Hepatocyte (in vitro differentiated cells): ENCODE measurements at places on chromosomes 5 and 9. TPM values are rescaled to one million over a fixed set of nuclear protein-coding genes. Genes with fewer than 3 reads are reported as not detected.

GRCh38 chr5:94744906-94745305 lies 126.4 kb downstream of the SLF1 start:
- no peak for DNase-seq

DNA sequence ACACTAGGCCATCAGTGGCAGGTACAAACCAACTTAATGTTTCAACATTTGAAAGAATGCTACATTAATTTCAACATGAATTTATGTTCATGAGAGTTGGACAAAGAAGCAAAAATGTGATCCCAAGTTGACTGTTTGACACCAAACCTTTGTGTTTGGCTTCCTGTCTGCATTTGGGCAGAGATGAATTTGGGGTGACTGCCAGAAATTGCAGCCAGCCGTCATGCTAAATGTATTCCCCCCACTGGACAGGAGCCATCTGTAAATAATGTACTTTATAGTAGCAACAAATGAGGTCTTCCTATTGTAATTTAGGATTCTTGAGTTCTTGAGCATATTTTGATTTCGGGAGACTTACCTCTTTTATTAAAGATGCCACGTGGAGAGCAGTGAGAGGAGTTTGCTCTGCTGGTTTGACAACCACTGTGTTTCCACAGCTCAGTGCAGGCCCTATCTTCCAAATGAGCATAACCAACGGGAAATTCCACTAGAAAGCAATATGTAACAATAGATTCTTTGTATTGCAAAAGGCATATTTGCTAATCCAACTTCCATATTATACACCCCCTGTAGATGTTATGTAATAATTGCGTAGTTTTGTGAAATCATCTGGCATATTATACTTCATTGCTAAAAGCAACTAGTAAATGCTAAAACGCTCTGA lies 27.6 kb downstream of the ALDH1A1 start:
- DNase-seq: no peak

DNA sequence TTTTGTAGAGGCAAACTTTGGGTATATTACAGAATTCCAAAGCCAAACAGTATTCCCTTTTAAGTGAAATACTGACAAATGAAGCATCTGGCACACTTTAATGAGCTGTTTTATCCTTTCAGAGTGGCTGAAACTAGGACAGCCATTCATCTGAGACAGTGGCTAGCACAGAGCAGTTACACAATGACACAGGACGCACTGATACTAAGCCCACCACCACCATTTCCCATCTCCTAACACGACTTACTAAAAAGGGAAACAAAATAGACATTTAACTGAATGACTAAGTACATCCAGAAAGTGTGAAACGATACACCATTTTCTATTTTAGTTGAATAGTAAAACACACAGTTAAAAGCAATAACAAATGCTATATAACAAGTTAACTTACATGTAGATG lies 120.4 kb upstream of the RETREG1 start:
- DNase-seq: no peak

- no peak for DNase-seq
Measured at GRCh38 chr5:1096838-1097237, 15.0 kb downstream of the SLC12A7 start.

DNA sequence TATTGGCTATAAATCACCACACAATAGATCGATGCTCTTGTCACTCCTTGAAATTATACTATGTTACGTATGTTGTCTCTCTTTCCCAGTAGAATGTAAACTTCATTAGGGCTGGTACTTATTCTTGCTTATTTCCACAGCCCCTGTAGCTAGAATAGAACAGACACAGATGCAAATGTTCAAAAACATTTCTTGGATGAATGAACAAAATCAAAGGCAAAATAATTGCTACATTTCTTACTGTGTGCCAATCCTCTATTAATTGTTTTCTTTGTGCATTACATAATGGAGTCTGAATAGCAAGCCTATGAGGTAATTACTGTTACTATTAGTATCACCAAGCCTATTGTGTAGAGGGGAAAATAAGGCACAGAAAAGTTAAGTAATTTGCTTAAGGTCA lies 725 bp upstream of the OR13C2 start:
- DNase-seq: no peak

DNA sequence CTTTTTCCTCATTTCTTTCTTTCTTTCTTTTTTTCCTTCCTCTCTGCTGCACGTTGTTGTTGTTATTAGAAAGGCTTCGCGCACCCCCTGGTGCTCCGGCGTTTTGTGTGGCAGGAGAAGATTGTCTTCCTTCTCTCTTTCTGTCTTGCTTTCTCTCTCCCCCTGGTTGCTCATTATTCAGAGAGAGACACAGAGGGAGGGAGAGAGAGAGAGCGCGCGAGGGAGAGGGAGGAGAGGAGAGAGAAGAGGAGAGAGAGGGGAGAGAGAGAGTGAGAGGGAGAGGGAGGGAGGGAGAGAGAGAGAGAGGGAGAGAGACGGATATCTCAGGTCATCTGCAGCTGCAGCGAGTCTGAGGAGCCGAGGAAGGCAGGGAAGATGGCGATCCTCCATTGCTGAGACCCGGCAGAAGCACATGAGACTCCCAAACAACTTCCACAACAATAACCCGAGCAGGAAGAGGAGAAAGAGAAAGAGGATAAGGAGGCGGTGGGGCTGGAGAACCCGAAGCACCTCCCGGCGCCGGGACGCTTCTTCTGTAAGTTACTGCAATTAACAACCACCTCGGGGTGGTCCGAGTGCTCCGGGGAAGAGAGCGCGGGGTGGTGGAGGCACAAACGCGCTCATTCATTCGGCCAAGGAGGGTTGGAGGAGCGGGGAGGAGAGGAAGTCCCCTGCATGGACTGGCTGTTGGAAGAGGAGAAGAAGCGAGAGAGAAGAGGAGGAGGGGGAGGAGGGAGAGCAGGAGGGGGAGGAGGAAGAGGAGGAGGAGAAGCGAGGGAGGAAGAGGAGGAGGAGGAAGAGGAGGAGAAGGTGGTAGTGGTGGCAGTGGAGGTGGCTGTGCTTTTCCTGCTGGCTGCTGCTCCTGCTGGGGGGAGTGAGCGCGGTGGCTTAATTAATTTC lies at the start of gene ZNF462:
ZNF462 (plus strand) TSS at position 346 of the 900 bp plus-strand sequence. CDS start 60,218 bp downstream, outside the sequence.
- peak; percentile 79 for DNase-seq

GRCh38 chr9:114785866-114786650 lies 19.8 kb downstream of the TNFSF15 start:
- peak; percentile 34 for DNase-seq

GRCh38 chr5:55699041-55699688 lies 13.0 kb downstream of the SLC38A9 start:
- no peak for DNase-seq

DNA sequence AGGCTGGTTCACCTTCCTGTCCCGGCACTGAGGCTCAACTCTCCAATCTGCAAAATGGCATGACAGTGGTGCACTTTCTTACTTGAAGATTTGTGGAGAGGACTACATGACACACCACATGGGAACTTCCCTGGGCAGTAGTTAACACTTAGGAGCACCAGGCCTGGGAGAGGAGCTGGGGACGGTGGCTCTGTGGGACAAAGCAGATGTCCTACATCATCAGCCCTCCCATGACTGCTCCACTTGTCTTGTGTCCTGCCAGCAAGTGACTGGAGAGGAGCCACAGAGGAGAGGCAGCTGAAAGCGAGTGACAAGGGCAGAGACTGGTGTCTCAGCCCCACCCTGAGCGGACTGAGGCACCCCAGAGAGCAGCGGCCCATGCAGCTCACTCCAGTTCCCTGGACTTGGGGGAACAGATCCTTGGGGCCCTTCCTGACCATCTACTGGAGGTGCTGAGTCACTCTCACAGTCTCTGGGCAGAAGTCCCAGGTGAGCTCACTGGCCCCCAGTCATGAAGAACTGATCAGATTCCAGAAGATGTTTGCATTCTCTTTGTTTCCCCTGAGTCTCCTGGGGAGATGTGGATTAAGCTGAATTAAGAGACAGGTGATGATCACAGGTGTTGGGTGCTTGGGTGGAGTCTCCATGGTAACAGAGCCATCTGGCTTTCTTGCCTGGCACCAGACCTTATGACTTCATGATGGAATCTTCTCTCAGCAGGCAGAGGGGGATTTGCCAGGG lies 13.2 kb upstream of the SLC25A48 start:
- DNase-seq: no peak

- no peak for DNase-seq
Measured at GRCh38 chr5:62521319-62521718, 57.3 kb upstream of the LRRC70 start.

DNA sequence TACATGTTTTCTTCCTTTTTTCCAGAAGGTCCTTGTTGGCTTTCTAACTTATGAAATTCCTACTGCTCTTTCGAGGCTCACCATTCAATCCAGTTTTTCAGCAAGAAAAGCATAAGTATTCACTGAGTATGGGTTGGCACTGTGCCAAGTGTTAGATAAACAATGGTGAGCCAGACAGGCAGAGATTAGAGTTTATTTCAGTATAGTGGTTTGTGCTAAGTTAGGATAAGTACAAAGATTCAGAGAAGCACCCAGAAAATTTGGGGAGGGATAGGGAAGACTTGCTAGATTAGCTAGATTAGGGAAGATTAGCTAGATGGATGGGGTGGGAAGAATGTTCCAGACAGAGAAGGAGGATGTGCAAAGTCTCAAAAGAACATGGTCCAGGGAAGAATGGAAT lies 122.9 kb downstream of the OXCT1 start:
- peak; percentile 50 for DNase-seq

DNA sequence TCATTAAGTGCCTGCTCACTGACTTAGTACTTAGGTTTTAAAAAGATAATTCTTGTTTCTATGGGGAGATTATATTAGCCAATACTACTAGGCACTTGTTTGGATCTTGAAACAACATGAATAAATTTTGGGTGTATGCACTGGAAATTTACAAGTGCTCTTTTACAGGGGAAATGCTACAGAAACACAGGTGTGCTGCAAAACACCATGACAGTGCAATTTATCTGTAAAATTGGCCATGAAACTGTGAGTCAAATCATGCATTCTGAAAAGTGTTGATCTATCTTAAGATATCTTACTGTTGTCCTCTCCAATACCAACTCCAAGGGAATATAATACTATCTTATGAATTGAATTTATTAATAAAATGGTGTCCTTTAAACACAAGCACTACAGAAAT lies 12.1 kb upstream of the PCDHB1 start:
- no peak for DNase-seq

- DNase-seq: no peak
Measured at GRCh38 chr5:181197326-181197951, 7.6 kb downstream of the TRIM7 start.

DNA sequence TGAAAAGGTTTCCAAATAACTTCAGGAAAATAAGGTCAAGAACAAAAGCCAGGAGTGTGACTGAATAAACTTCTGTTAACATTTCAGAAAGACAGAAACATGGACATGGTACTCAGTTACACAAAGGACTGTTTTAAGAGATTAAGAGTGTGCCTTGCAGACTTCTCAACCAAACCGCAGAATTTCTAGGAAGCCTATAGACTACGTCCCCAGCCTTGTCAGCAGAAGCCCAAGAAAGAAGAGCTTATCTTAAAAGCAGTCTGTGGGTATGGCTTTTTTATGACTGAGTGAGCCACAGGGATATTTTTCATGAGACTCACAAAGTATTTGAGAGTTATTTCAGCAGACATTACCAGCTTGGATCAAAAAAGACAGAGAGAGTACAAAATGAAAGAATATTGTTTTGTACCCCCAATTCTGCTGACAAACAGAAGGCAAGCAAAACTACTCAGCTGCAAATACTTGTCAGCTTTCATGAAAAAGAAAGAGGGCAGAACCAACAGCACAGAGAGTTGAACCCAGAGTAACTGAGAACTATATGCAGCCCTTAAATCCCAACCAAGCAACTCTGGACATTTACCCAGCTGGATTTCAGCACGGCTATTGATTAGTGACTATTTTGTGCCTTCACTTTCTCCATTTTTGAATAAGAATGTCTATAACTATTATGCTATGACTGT lies 711.0 kb upstream of the CTNND2 start:
- no peak for DNase-seq

DNA sequence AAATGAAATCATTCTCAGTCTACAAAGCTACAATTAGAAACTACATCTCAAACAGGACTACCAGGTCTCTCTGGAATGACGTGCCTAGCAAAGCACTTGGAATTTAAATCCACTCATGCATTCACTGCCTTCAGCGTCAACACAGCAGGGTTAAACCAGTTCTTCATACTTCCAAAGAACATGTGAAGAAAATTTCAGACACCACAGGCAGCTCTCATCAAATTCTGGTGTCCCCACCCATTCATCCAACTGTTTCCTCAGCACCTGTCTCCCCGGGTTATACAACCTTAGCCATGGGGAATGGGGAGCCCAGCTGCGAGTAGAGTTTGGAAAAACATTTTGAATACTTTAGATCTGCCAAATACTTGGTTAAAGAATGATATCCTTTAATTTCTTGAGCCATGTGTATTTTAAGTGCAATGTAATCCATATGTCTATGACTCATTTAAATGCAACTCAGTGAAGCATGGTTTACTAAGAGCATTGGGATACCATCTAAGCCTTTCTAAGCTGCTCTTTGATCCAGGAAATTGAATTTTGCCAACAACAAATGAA lies 17.5 kb downstream of the ADAM19 start:
- no peak for DNase-seq

DNA sequence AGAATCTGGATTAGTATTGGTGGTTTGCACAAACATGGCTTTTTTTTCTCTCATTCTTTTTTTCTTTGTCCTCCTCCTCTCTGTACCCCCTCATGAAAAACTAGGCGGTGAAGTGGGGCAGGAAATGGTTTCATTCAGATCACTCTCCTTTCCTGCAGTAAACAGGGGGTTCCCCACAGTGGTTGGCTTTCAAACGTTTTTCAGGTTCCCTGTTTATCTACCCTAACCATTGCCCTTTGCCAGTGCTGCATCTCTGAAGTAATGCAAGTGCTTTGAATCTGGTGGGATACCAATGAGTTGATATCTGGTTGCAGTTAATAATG lies 29.8 kb downstream of the NR4A3 start:
- no peak for DNase-seq

GRCh38 chr9:121674017-121674416 lies 22.6 kb downstream of the DAB2IP start:
- no peak for DNase-seq

- DNase-seq: peak; percentile 86
Measured at GRCh38 chr9:94065535-94065961, 18.7 kb upstream of the PTPDC1 start.

- peak; percentile 43 for DNase-seq
Measured at GRCh38 chr9:77495834-77496671, 152.1 kb downstream of the GNA14 start.

GRCh38 chr9:128716581-128717254 lies 7.2 kb downstream of the ZDHHC12 start:
- no peak for DNase-seq

GRCh38 chr5:157348049-157348400 lies 82.1 kb downstream of the CYFIP2 start:
- no peak for DNase-seq

Gene FBN2
- 41.0 and 56.7 TPM in 2 replicates for polyA plus RNA-seq

Gene SEMA4D
- 10.1 and 10.4 TPM in 2 replicates for polyA plus RNA-seq

Gene ACTL7A
- not detected in 2 replicates for polyA plus RNA-seq

Gene SAXO1
- polyA plus RNA-seq: 0.04 and 0.17 TPM in 2 replicates

Gene SOHLH1
- not detected in 2 replicates for polyA plus RNA-seq

Gene KIF12
- 96.5 and 97.3 TPM in 2 replicates for polyA plus RNA-seq

Gene SLC36A2
- not detected in 2 replicates for polyA plus RNA-seq

Gene NADK2
- polyA plus RNA-seq: 33.8 and 43.1 TPM in 2 replicates

Gene IRX1
- polyA plus RNA-seq: 10.2 and 15.9 TPM in 2 replicates

Gene NEURL1B
- 0.65 and 1.00 TPM in 2 replicates for polyA plus RNA-seq
